ENCODE measurements at places on chromosomes 6 and 20.
A peak's percentile ranks its signal among the peaks of the same experiment; 100 is the strongest.

GRCh38 chr6:25360621-25361020, 81.4 kb downstream of the CARMIL1 start:
- no peak for DNase-seq

DNA sequence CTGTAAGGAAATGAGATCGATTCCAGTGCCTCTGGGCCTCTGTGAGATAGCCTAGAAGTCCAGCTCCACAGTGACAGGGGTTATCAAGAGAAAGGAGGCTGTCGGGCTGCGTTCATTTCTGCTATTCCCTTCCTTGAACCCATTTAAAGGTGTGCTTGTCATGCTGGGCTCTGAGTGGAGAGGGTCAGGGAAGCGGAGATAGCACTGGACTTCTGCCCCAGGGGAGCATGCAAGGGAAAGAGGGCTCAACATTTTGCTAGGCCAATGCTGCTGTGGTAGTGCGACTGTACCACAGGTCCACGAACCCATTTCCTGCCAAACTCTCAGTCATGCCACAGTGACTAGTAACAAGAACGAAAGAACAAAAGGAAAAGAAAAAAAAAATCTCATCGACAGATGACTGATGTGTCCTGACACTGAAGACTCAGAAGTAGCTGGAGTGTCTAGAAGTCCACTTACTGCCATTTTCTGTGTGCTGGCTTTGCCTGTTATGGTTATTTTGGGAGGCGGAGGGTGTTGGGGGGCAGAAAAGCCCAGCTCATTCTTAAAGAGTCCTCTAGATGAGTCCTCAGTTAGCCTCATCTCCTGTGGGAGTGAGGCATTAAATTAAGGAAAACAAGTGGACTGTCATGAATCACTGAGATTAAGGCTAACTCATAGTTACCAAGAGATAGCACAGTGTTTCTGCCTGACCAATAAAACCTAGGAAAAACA, 8.1 kb downstream of the NEDD9 start:
- peak; percentile 37 for DNase-seq

DNA sequence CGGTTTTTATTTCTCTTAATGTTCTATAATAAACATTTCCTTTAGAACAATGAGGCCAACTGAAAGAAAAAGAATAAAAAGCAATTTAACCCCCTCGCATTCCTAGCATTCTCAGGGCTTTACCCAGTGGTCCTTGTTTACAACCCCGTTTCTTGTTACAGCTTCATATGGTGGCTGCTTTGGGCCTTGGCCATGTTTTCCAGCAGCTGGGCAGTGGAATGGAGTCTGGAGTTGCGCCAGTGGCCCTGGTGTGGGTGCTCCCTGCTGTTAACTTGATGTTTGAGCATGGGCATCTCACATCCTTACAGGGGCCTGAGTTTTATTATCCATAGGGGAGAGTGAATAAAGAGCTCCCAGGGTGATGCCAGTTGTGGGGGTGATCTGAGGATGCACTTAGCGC, 18.8 kb downstream of the EFCAB8 start:
- DNase-seq, result no peak

DNA sequence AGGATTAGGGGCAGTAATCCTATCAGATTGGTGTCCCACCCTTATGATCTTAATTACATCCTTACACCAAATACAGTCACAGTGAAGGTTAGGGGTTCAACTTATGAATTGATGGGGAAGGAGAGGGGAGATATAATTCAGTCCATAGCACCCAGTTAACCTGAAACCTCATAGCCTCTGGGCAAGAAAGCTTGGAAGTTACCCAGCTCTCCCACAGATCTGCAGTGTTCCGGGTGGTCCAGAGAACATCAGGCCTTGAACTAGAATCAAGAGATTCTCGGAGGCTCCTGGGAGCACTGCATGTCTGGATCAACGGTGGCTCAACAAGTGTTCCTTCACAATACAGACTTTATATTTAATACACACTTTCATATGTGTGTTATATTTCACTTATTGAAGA, 392.6 kb upstream of the MARCKS start:
- DNase-seq, result no peak

DNA sequence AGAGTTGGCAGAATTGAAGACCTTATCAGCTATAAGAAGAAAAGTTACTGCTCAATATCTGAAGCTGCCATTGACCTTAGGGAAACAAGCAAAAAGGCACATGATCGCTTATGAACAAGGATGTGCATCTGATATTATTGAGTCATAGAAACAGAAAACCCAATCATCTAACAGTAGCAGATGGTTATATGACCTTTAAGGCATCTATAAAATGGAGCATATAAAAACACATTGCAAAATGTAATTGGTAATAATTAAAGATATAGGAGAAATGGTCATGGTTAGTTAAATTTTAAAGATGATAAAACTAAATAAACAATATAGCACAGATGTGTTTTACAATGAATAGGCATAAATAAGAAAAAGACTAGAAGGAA, 260.1 kb upstream of the TAB2 start:
- no peak for DNase-seq

DNA sequence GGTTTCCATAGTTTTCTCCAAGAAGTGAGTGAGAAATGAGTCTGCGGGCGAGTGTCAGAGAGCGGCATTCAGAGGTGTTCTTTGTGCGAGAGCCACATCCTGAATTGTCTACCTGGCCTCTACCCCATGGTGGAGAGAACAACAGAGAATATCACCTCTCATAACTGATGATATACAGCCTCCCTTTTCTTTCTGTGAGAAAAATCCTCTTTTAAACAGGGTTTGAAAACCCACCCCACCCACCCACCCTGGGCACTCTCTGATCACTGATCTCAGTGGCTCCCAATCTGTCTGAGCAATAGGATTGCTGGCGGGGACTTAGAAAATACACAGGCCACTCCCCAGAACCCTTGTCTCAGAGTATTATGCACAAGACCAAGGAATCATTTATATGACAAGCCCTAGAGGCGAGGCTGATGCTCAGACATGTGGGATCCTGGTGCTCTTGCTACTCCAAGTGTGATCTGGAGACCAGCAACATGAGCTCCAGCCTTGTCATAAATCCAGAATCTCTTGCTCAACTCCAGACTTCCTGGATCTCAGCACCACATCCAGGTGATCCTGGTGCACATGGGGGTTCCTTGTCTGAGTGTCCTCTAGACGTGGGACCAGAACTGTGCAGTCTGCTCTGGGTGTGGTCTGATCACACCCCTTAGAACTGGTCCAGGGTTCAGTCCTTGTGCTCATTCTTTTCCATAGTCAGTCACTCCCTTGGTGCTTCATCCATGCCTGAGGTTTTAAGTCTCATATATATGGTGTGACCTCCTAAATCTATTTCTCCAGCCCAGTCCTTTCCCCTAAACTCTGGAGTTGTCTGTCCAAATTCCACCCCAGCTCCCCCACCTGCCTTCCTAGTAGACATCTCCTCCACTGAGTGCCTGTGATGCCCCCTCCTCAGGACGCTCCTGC, 5.3 kb downstream of the HLA-B start:
- no peak for DNase-seq

DNA sequence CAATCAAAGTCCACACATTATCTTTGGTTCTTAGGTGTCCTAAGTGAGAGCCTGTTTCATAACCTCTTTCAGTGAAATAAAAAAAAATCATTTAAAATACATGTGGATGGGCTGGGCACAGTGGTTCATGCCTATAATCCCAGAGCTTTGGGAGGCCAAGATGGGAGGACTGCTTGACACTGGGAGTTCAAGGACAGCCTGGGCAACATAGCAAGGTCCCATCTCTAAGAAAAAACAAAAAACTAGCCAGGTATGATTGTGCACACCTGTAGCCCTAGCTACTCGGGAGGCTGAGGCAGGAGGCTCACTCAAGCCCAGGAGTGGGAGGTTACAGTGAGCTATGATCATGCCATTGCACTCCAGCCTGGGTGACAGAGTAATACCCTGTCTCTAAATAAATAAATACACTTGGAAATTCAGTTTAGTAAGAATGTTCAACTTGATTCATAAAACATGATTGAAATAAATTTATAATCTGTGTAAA, 3.6 kb downstream of the MPC1 start:
- DNase-seq, result no peak

- no peak for DNase-seq
These were observed 267.0 kb upstream of the SUPT3H start for GRCh38 chr6:45644720-45645119.

GRCh38 chr20:58438970-58439808, 50.2 kb downstream of the VAPB start:
- DNase-seq, result no peak

DNA sequence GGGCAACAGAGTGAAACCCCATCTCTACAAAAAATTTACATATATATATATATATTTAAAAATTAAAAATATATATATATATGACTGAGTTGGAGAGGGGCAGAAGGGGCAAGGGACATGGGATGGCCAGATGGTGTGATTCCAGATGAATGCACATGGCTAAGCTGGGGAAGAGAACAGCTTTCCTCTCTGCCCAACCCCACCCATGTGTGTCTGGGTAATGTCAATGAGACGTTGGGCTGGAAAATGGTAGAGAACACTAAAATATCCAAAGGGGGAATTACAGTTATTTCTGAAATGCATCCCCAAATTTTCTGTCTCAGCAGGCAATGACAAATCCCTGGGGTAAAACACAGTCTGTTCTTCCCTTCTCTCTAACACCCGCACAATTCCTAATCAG, 31.2 kb upstream of the CCND3 start:
- no peak for DNase-seq

DNA sequence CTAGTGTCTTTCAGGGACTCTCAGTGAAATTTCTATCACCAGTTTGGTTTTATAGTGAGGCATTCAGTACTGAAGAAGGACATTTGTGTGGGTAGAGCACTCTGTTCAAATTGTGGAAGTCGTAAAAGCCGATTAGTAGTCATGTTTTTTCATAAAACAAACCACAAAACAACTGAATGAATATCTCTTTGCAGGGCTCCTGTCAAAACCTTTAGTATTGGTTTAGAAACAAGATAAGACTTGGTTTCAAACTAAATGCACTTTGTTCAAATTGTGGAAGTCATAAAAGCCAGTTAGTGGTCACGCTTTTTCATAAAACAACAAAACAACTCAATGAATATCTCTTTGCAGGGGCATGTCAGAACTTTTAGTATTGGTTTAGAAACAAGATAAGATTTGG, 23.8 kb downstream of the ADGRF4 start:
- no peak for DNase-seq

GRCh38 chr6:20403766-20404640, 2.3 kb downstream of the E2F3 start:
- no peak for DNase-seq

- no peak for DNase-seq
These were observed 10.2 kb downstream of the FAM135A start for GRCh38 chr6:70423189-70424134.

DNA sequence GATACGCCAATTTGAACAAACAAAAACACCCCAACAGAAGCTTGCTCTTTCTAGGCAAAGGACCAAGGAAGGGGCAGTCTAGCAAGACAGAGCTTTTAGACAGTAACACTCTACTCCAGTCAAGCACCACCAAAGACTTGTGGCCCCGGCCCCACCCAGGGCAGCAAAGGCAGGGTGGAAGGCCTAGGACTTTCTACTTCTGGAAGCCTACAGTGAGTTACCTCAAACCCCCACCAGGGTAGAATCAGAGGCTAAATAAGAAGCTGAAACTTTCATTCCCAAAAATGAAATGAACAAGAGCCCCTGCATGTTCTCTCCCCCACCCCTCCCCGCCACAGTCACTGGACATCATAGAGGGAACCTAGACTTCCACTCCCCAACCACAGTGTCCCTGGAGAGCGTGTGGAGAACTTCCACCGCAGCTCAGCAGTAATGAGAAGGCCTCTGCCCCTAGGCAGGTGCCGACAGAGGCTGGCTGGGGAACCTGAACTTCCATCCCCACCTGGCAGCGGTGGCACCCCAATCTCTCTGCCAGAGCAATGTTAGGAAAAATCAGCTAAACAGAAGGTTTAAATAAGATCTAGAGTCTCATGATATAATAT, 40.0 kb downstream of the KATNA1 start:
- DNase-seq, result no peak

- DNase-seq, result no peak
These were observed 266.4 kb upstream of the PRDM1 start for GRCh38 chr6:105819745-105820144.

- DNase-seq, result no peak
These were observed 884 bp downstream of the TSPO2 start for GRCh38 chr6:41043151-41043550.

- peak; percentile 80 for DNase-seq
These were observed 474 bp downstream of the CEBPB start for GRCh38 chr20:50191065-50191543.

GRCh38 chr6:81834141-81834681, 81.7 kb upstream of the TENT5A start:
- DNase-seq, result no peak

DNA sequence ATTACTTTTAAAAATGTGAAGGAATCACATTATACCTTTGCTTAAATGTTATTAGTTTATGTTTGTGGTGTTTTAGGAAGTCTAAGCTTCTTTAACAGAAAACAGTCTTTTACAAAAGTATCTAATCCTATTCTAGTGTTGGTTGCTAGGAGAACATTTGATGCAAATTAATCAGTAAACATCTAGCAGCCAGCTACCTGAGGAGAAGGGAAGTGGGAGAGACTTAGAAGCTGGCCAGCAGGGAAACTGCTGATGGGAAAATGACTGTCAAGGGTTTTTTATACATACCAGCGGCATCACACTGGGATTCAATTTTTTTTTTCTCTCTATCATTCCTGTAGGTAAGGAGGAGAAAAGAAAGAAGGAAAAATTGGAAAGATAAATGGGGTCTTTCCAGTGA, 686.0 kb upstream of the MMS22L start:
- DNase-seq, result no peak

Data from NK-92 treated with Interleukin-12 subunit alpha and Interleukin-12 subunit beta, amount 100 ng/mL, for 24 hours (cell line).